ENCODE measurements at places on chromosomes 1 and 21.

DNA sequence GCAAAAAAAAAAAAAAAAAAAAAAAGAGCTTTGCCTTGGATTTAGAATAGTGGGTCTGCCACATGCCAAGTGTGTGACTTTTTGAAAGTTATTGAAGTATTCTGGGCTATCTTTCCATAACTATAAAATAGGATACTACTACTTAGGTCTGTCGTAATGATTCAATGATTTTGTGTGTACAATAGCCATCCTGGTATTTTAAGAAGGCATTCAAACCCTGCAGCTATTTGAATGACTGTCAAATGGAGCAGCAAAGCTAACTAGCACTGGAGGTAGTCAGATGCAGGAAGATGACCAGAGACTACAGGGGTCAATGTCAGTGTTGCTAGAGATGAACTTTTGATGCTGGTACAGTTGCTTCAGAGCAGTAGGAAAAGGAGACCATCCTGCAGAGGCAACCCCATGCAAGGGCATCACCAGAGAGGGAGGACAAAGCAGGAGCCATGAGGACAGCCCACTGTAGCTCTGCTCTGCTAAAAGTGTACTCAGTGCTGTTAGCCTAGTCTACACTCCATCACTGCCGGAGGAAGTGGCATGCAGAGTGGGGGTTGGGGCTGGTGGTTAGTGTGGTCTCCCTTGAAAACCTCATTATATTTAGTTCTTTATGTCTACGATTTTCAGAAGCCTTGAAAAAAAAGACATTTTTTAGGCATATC is 29.0 kb downstream of the DUSP10 start:
- no peak for DNase-seq

- DNase-seq, result no peak
Observed at GRCh38 chr1:184597650-184598357, 156.9 kb downstream of the EDEM3 start.

DNA sequence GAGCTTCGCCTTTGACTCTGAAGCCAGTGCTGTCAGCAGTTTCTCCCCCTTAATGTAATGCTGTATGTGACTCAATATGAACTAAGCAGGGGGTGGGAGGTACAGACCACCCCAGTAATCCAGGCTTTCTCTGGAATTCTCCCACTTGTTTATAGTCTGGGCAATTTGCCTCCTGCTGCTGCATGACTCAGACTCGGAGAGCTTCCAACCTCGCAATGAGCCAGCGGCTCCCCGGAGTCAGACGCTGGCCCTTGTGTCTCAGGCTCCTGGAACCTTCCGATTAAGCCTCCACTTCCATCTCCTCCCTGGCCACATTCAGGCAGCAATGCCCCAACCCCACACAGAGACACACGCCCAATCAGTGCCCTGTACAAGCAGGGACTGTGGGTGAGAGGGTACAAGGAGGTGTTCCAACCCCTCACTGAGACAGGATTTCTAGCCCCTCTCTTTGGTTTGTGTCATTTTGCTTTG is 471.7 kb upstream of the VAMP3 start:
- DNase-seq, result no peak

DNA sequence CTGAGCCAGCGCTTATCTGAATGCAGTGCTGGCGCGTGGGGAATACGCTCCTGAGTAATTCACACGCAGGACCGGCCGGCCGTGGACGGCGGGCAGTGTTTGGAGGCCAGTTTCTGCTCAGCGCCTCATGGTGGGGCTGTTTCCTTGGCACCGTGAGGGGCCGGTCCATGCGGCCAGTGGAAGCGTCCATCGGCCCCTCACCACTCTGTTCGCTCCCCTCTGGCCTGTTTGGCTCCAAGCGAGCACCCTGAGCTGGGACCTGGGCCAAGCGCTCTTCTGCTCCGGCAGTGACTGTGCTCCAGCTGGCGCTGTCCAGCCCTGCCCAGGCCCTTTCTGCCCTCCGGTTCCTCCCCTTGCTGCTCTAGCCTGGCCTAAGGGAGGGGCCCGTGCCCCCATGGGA is 16.3 kb upstream of the PLCH2 start:
- DNase-seq, result no peak

DNA sequence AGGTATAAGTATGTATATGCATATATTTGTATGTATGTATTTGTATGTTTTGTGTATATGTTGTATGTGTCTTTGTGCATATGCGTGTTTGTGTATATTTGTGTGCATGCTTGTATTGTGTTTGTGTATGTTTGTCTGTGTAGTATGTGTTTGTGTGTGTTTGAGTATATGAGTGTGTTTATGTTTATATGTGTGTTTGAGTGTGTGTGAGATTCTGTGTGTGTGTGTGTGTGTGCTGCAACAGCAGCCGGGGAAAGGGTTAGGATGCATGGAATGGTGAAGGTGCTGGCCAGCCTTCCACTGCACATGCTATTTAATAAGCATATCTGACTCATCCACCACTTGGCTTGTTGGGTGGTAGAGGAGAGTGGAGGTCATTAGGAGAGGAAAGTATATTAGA is 46.6 kb upstream of the RAB4A start:
- no peak for DNase-seq

- DNase-seq, result no peak
Observed at GRCh38 chr1:212980123-212980785, 29.9 kb downstream of the VASH2 start.

DNA sequence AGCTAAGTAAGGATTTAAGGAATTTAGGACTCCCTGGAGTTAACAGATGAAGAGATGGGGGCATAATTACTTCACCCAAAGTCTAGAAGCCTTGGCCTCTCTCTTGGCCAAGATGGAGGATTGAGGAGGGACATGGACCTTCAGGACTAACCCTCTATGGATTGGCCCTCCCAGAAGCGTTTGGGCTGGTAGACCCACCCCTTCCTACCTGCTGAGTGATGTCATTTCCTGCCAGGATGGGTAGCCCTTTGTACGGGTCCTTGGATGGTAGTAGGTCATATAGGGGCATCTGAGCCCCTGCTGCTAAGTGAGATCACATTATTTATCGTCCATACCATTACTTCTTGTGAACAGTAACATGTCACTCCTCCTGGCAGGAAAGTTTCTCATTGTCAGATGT is 17.7 kb downstream of the LURAP1 start:
- DNase-seq, result no peak

DNA sequence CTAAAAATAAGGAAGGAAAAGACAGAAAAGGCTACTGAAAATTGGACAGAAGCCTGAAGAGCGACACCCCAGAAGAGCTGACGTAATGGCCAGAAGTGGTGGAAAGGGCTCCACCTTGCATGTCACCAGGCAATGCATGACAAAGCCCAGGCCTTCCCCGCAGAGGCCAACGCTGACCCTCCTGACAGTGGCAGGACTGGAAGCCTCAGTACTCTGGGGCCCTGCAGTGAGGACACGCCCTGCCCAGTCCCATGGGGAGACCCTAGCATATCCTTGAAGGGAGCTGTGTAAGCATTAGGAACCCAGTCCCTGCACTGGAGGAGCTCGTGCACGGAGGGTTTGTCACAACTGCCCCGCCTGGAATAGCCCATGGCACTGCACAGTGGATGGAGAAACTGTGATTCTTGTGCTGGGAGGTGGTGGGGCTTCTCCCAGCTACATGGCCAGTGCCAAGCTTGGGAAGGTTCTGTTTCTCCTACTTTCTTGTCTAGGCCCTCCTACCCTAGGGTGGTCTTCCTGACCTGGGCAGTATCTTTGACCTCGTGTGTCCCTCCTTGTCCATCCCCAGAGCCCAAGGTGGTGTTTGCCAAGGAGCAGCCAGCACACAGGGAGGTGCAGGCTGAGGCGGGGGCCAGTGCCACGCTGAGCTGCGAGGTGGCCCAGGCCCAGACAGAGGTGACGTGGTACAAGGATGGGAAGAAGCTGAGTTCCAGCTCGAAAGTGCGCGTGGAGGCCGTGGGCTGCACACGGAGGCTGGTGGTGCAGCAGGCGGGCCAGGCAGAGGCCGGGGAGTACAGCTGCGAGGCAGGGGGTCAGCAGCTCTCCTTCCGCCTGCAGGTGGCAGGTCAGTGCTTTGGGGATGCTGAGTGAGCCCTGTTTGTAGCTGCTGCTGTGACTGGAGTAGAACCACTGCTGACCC is 60.4 kb downstream of the OBSCN start:
- no peak for DNase-seq

DNA sequence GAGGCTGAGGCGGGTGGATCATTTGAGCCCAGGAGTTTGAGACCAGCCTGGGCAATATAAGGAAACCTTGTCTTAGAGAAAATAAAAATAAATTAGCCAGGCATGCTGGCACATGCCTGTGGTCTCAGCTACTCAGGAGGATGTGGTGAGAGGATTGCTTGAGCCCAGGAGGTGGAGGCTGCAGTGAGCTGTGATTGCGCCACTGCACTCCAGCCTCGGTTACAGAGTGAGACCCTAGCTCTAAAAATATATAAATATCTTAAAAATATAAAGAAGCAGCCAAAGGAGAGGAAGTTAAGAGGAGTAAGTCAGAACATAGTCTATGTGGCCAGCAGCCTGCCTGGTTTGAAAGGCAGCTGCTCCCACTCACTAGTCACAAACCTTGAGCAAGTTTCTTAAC is 4.5 kb upstream of the IL10RB start:
- no peak for DNase-seq

DNA sequence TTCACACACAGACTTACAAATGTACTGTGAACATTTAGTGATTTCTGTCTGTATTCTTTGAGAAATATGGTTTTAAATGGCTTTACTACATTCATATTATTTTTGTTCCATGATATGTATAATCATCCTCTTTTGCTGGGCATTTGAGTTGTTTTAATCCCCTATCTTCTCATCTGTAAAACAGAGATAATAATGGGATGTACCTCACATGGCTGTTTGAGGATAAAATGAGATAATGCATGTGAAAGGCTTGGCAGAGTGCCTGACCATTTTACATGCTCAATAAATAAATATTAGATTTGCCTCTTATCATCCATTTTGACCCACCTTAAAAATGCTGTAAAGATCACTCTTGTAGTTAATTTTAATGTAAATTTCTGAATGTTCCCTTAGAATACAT is 197.2 kb downstream of the C1orf94 start:
- DNase-seq, result no peak

DNA sequence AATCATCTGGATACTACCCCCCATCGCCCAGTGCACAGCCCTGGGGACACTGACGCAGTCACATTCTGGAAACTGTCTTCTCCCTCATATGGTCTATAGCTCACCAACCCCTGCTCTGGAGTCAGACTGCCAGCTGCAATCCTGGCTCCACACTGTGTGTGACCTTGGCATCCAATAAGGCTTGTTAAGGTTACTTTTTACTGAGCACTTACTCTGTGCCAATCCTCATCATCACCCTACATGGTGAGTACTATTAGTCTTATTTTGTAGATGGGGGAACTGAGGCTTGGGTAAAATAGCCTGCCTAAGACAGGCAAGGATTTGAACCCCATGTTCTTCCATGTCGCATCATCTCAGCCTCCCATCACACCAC is 34.9 kb downstream of the AHDC1 start:
- DNase-seq, result no peak

GRCh38 chr1:169107603-169108208 is 1.2 kb downstream of the ATP1B1 start:
- no peak for DNase-seq

GRCh38 chr1:50735443-50735842 is 224.6 kb downstream of the FAF1 start:
- no peak for DNase-seq

DNA sequence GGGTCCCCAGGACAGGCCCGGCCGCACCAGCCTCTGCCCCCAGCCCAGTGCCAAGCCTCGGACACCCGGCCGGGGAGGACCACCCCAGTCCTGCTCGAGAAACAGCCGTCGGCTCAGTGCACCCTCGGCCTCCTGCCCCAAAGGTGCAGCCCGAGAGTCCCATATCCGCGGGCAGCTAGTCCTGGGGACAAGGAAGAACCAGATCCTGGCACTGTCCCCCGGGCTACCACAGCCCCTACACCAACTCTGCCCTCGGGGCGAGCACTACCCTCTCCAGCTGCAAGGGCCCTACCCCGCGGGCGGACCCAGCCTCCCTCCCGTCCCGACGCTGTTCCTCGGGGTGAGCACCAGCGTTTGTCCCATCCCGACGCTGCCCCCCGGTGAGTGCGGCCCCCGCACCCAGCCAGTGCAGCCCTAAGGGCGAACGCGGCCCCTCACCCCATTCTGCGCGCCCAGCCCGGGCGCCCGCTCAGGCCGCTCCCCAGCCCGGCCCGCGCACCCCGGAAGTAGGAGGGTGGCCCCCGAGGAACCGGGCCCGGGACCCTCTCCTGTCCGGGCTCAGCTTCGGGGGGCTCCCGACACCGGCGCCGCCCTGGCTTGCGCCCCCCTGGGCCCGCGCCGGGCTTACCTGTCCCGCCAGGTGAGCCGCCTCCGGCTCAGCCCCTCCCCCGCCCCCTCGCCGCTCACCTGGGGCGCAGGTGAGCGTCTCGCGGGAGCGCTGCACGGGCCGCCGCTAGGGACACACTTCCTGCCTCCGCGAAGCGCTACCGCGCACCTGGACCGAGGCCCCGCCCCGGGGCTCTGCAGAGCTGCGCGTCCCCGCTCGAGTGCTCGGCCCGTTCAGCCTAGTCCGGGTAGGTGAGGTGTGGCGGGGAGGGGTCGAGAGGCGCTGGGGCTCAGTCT is at the start of gene KDF1:
KDF1 (minus strand) TSS at position 747 of the 903 bp plus-strand sequence. CDS start 8,088 bp downstream, outside the sequence.
- DNase-seq, result no peak

- no peak for DNase-seq
Observed at GRCh38 chr1:119046785-119047438, 58.8 kb upstream of the TBX15 start.

- no peak for DNase-seq
Observed at GRCh38 chr1:18644973-18645746, 14.5 kb downstream of the PAX7 start.

DNA sequence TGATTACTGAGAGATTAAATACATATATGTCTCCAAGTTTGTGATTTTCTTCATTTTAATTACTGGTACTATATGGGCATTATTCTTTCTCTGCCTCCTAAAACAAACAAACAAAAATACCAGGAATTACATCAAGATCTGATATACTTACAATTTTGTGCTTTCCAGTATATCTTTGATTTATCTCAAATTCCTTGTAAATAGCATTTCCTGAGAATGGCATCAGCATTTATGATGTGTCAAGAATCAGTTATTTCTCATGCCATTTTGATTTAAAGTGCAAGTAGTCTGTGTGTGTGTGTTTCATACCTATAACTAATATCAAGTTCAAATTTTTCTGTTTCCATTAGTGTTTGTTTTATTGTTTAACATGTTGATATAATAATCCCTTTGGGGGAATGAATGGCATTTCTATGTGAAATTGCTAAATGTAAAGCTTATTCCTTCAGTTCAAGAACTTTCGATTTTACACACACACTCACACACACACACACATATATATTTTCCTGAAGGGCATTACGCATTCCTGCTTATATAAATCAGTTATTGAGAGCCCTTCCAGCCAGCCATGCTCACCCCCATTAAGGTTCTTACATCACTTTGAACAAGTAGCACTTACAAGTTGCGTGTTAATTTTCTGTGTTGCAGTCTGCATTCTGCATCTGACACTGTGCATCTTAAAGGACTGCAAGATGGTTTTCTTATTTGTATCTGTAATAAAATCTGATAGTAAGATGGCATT is 102.7 kb downstream of the NEK7 start:
- DNase-seq, result no peak

- no peak for DNase-seq
Observed at GRCh38 chr1:48848035-48848434, 71.3 kb upstream of the BEND5 start.
